Uterus (tissue), 4 donors: ENCODE measurements at places on chromosomes 11 and 22. TPM values are rescaled to one million over a fixed set of nuclear protein-coding genes. Genes with fewer than 3 reads are reported as not detected.

The TEX54 gene
- not detected for total RNA-seq

DNA sequence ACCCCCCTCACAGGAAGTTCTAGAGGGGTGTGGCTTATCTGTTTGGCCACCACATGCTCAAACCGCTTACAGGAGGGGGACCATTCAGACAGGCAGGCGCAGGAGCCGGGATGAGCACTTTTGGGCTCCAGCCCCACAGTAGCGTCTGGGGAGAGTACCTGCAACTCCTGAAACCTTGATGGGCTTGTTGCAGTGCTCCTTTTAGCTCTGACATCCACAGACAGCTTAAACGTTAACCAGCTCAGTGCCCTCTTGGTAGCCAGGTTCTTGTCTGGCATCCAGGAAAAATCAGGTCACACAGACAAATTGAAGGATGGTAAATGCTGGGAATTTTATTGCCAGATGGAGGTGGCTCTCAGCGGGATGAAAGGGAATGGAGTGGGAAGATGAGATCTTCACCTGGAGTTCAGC lies 326.3 kb downstream of the ETS1 start:
- no peak for DNase-seq

DNA sequence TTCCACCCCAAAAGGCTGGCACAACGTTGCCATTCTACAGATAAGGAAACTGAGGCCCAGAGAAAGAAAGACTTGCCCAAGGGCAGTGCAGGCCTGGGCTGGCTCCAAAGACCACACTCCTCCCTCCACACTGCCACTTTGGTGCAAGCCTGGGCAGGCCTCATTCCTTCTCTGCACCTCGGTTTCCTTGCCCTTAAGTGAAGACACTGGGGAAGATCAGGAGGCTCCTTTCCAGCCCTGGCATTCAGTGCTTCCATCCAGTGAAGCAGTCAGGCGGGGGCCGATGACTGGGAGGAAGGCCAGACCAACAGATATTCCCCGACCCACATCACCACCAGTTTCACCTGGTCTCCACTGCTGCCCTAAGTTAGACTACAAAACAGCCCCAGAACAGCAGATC lies 18.3 kb upstream of the TCF20 start:
- DNase-seq = no peak

DNA sequence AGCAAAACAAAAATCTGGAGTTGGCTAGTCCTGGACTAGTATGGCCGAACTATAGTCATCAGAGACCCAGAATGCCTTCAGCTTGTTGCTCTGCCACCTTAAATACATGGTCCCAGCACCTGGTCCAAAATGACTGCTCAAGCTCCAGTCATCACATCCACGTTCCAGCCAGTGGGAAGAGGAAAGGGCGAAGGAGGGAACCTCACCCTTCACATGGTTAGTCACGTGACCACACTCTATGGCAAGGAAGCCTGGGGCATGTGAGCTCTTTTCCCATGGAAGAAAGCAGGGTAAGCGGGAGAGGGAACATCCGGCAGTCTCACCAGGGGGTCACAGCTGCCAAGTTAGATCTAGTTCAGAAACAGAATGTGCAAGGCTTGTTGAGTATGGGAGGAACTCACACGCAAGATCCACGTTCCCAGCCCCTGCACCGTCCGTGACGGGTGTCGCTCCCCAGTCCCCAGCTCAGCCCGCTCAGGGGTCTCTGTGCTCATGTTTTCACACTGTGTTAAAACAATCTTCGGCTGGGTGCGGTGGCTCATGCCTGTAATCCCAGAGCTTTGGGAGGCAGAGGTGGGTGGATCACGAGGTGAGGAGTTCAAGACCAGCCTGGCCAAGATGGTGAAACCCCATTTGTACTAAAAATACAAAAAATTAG lies 1.9 kb upstream of the ANO9 start:
- no peak for DNase-seq

- no peak for DNase-seq
Measured at GRCh38 chr11:115357066-115357465, 147.1 kb downstream of the CADM1 start.

GRCh38 chr22:48981371-48982061 lies 846.2 kb downstream of the BRD1 start:
- DNase-seq = no peak

- no peak for DNase-seq
Measured at GRCh38 chr11:114153224-114153623, 93.7 kb downstream of the ZBTB16 start.

DNA sequence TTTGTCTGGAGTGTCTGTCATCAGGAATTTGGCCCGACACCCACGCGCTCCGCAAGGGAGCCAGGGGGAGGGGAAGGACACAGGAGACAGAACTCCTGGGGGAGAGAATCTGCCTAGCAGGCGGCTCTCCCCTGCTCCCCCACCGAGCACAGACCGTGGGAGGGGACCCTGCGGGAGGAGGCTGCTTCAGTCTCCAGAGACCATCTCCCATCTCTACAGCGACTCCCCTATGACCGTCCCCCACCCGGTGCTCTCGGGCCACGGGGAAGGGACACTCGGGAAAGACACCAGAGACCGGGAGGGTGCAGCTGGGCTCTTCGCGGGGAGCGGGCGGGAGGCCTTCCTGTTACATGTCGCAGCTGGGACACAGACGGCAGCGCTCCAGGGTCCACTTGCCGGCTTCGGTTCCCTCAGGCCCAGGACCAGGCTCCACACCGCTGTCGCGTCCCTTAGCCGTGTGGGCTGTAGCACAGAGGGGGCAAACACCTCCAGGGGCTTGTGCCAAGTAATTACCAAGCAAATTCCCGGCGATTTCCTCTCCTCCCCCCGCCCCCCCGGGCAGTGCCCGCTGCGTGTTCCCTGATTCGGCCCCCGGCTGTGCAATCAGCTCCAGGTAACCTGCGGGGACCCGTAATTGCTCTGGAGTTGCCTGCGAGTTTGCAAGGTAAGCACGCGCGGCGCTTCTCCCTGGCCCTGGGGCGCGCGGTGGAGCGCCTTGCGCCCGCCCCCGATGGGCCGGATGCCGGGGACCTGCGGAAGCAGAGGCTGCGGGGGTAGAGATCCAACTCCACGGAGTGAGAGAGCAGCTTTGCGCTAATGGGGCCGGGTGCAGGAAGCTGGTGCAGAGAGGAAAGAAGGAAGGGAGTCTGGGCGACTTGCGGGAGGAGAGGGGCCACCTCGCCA lies 155.1 kb upstream of the CADM1 start:
- no peak for DNase-seq

DNA sequence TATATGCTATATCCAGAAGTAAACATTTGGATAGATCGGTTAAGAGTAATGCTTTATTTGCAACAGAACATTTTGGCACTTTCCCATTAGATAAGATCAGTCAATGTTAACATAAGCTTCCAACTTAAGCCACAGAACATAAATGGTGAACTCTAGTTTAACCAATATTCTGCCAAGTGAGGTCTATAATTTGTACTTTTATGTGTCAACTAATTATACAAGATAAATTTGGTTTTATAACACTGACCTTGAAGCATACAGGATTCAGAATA lies 23.5 kb upstream of the BLID start:
- no peak for DNase-seq

The FGF3 gene
- not detected for total RNA-seq
